PC-3 (cell line): ENCODE measurements at places on chromosomes 2 and 18. TPM values are rescaled to one million over a fixed set of nuclear protein-coding genes. Genes with fewer than 3 reads are reported as not detected.

Gene SERPINB13
- total RNA-seq, result not detected in 2 replicates

Gene SP140L
- 2.8 and 5.0 TPM in 2 replicates for total RNA-seq

Gene FAP
- not detected in 2 replicates for total RNA-seq

Gene ATP6V1B1
- not detected in 2 replicates for total RNA-seq

Gene GCG
- total RNA-seq, result not detected in 2 replicates

Gene TRIM43
- total RNA-seq, result not detected in 2 replicates

Gene LINC00305
- total RNA-seq, result not detected in 2 replicates

Gene LRRTM1
- not detected in 2 replicates for total RNA-seq

Gene IL1A
- 0.11 TPM in 1 of 2 replicates, not detected in the other for total RNA-seq

Gene NYAP2
- not detected in 2 replicates for total RNA-seq

Gene EIF2AK3
- 10.7 and 16.2 TPM in 2 replicates for total RNA-seq

Gene CYP27A1
- total RNA-seq, result 5.8 and 6.0 TPM in 2 replicates

Gene ADI1
- total RNA-seq, result 89.8 and 97.8 TPM in 2 replicates

Gene GAL3ST2
- total RNA-seq, result not detected in 2 replicates

Gene ATP6V1C2
- 0.40 TPM in 1 of 2 replicates, not detected in the other for total RNA-seq

Gene FOXD4L1
- total RNA-seq, result 0.33 TPM in 1 of 2 replicates, not detected in the other

Gene ARPC2
- 210 and 213 TPM in 2 replicates for total RNA-seq

Gene SAG
- total RNA-seq, result 0.17 TPM in 1 of 2 replicates, not detected in the other

Gene HOXD9
- total RNA-seq, result not detected in 2 replicates

Gene RASGRP3
- total RNA-seq, result 0.15 and 0.52 TPM in 2 replicates

Gene GMPPA
- total RNA-seq, result 78.1 and 85.7 TPM in 2 replicates
